Thoracic aorta (tissue), 2 donors: ENCODE measurements at places on chromosomes 2 and 18.

DNA sequence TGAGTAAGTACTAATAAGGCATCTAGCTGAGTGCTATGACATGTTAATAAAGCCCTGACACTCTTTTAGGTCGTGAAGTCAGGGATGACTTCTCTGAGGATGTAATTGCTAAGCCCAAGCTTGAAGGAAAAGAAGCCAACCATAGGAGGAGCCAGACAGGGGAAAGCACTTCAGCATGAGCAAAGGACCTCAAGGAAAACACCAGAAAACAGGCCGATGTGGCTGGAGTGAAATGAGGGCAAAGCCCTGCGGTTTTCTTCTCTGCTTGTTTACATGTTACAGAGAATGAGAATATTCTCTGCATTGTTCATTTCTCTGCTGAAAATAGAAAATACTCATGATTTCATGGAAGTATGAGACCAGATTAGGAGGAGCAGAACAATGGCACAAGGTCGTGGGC is 112.5 kb upstream of the ARHGAP28 start:
- no peak overlapping the region for H3K27ac ChIP-seq
- DNase-seq: no peak
- no peaks in the 10 kb centered on the region for H3K36me3 ChIP-seq
- no peaks in the 10 kb centered on the region for H3K27me3 ChIP-seq

DNA sequence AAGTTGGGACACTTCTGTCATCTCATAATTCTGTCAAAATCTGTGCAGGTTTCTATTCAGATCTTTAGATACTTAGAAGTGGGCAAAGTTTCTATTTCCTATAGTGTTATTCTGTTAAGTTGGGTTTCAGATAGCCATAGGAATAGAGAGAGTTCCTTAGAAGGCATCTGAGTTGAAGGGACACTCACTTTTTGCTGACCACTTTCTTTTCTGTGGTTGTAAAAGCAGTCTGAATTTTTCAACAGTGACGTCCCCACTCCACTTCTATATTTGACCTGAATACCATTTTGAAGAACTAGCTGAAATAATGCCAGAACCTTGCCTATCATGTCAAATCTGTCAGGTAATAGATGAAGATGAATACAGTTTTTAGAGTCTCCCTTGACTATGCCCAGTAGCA is 267.3 kb downstream of the SPAG16 start:
- no peak overlapping the region for H3K4me3 ChIP-seq
- H3K36me3 ChIP-seq: no peaks in the 10 kb centered on the region
- no peaks in the 10 kb centered on the region for H3K27me3 ChIP-seq
- DNase-seq: no peak
- H3K4me1 ChIP-seq: no peaks in the 10 kb centered on the region

DNA sequence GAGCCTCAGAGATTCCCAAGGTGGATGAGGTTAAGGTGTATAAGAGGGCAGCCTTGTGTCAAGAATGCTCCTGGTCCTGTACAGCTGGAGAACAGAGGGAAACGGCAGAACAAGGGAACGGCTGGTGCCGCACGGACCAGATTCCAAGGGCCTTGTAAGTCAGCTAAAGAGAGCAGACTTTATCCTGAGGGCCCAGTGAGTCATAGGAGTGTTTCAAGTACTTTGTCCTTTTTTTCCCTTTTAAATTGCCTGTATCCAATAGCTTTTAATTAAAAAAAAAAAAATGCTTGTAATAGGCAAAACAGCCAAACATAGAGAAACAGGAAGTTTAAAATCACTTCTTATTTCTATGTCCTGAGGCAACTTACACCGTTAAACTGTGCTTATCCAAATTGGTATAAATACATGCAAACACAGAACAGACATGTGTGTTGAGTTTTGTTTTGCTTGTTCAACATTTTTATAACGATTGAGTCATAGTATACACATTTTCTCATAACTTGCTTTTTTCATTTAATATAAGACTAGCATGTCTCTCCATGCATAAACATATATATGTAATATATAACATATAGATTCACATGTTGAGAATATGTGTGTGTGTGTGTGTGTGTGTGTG is 42.1 kb upstream of the EVA1A start:
- no peak overlapping the region for H3K4me3 ChIP-seq
- no peaks in the 10 kb centered on the region for H3K4me1 ChIP-seq
- DNase-seq: no peak
- no peaks in the 10 kb centered on the region for H3K36me3 ChIP-seq
- no peak overlapping the region for H3K27ac ChIP-seq

GRCh38 chr2:223306371-223306770 is 254.4 kb downstream of the KCNE4 start:
- no peak for DNase-seq
- H3K36me3 ChIP-seq: no peaks in the 10 kb centered on the region
- H3K27ac ChIP-seq: no peak overlapping the region
- H3K4me1 ChIP-seq: no peaks in the 10 kb centered on the region

DNA sequence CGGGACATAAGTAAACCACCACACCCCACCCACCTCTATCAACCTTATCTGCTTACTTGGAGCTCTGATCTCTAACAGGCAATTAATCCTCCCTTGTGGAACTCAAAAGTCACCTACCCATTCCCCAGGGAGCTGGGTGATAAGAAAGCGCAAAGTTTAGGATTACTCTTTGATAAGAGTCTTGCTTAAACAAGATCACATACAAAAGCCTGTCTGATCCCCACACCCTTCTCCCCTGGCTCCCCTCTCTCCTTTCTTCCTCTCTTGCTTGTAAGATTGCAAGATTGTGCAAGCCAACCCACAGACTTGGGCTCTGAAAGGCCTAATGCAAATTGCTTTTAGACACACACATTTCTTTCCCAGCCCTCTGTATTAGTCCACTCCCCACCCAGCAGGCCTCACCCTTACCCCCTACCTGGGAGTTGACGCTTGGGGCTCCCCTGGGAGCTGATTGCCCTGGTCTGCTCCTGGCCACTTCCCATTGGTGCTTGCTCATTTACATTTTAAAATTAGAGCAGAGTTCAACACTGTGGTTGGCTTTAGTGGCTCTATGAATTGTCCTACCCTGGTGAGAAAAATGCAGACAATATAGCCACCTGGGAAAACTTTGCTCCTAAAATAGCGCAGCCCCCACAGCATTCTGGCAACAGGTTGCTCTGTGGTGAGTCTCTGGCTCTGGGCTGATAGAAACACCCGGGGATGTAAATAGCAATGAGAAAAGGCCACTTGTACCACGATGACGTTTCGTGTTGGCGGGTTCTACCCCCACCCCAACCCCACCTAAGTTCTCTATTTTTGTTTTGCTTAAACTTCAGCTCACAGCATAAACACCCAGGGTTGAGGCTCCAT is 92.8 kb upstream of the MSH2 start:
- no peak overlapping the region for H3K4me3 ChIP-seq
- peaks cover 27% of the 10 kb centered on the region for H3K4me1 ChIP-seq
- no peak for DNase-seq
- no peaks in the 10 kb centered on the region for H3K36me3 ChIP-seq
- H3K27ac ChIP-seq: no peak overlapping the region

GRCh38 chr2:239778861-239779558 is 246.1 kb downstream of the NDUFA10 start:
- H3K27me3 ChIP-seq: no peaks in the 10 kb centered on the region
- H3K4me3 ChIP-seq: no peak overlapping the region

DNA sequence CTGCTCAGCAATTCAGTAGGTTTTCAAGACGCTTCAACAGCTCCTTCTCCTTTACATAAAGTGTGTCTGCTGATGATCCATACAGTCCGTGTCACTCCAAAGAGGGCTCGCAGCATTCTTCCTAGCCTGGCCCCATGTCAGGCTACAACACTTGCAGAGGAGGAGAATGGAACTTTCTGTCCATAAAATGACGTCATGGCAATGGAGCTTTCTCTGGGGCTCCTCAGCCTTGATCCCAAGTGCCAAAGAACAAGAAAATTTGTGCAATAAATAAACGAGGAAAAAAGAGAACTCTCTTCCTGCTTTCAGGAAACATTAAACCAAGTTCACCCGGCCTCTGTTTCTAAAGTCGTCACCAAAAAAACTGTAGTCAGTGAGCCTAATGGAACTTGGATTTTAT is 199.5 kb upstream of the MEIS1 start:
- no peak overlapping the region for H3K4me3 ChIP-seq
- no peak overlapping the region for H3K27ac ChIP-seq
- peaks cover 12% of the 10 kb centered on the region for H3K4me1 ChIP-seq
- DNase-seq: no peak

- no peaks in the 10 kb centered on the region for H3K36me3 ChIP-seq
- H3K27me3 ChIP-seq: no peaks in the 10 kb centered on the region
- H3K4me1 ChIP-seq: no peaks in the 10 kb centered on the region
- no peak overlapping the region for H3K4me3 ChIP-seq
These were observed 1577.0 kb upstream of the SLC39A10 start for GRCh38 chr2:194079989-194080388.

- H3K4me1 ChIP-seq: peaks cover 10% of the 10 kb centered on the region
- no peaks in the 10 kb centered on the region for H3K36me3 ChIP-seq
- peak overlapping the region; percentile 91 for H3K4me3 ChIP-seq
- H3K27ac ChIP-seq: peak overlapping the region; percentile 56
- H3K27me3 ChIP-seq: no peaks in the 10 kb centered on the region
These were observed 25.8 kb upstream of the TMEM182 start for GRCh38 chr2:102736110-102736409.

- no peaks in the 10 kb centered on the region for H3K36me3 ChIP-seq
- DNase-seq: no peak
- H3K27ac ChIP-seq: no peak overlapping the region
- no peaks in the 10 kb centered on the region for H3K27me3 ChIP-seq
- no peak overlapping the region for H3K4me3 ChIP-seq
These were observed 336.2 kb downstream of the ZEB2 start for GRCh38 chr2:144183727-144184126.

- no peak for DNase-seq
- no peaks in the 10 kb centered on the region for H3K27me3 ChIP-seq
- H3K4me3 ChIP-seq: no peak overlapping the region
- H3K36me3 ChIP-seq: no peaks in the 10 kb centered on the region
These were observed 156.8 kb upstream of the TTC39C start for GRCh38 chr18:23857756-23858155.

DNA sequence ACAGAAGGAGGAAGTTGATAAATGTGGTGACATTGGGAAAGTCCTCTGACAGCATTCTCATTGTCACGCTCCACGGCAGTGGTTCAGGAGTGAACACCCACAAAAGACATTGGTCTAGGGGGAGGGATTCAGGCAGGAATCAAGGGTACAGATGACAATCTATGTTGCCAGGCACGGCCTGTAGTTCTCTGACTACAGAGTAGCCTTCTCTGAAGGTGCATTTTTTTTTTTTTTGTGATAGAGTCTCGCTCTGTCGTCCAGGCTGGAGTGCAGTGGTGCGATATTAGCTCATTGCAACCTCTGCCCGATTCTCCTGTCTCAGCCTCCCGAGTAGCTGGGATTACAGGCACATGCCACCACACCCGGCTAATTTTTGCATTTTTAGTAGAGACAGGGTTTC is 7.4 kb upstream of the MOB1A start:
- H3K27ac ChIP-seq: no peak overlapping the region
- no peaks in the 10 kb centered on the region for H3K4me1 ChIP-seq
- H3K27me3 ChIP-seq: no peaks in the 10 kb centered on the region
- no peak for DNase-seq
- no peak overlapping the region for H3K4me3 ChIP-seq

GRCh38 chr2:16332681-16333557 is 332.7 kb downstream of the CYRIA start:
- H3K4me3 ChIP-seq: no peak overlapping the region
- H3K36me3 ChIP-seq: no peaks in the 10 kb centered on the region
- DNase-seq: no peak
- H3K4me1 ChIP-seq: no peaks in the 10 kb centered on the region
- H3K27me3 ChIP-seq: no peaks in the 10 kb centered on the region
- no peak overlapping the region for H3K27ac ChIP-seq

- no peaks in the 10 kb centered on the region for H3K36me3 ChIP-seq
- no peaks in the 10 kb centered on the region for H3K4me1 ChIP-seq
- no peaks in the 10 kb centered on the region for H3K27me3 ChIP-seq
- no peak overlapping the region for H3K4me3 ChIP-seq
- DNase-seq: no peak
These were observed 55.0 kb downstream of the CHST9 start for GRCh38 chr18:27130065-27130630.

GRCh38 chr18:74819433-74820059 is 221.9 kb downstream of the ZNF407 start:
- no peaks in the 10 kb centered on the region for H3K36me3 ChIP-seq
- no peak overlapping the region for H3K4me3 ChIP-seq
- H3K27me3 ChIP-seq: no peaks in the 10 kb centered on the region
- DNase-seq: no peak

DNA sequence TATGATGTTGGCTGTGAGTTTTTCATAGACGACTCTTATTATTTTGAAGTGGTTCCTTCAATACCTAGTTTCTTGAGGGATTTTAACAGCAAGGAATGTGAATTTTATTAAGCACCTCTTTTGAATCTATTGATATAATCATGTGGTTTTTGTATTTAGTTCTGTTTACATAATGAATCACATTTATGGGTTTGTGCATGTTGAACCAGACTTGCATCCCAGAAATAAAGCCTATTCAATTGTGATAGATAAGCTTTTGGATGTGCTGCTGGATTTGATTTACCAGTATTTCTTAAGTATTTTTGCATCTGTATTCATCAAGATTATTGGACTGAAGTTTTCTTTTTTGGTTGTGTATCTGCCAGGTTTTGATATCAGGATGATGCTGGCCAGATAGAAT is 131.6 kb upstream of the SCN7A start:
- H3K4me3 ChIP-seq: no peak overlapping the region
- DNase-seq: no peak
- no peaks in the 10 kb centered on the region for H3K27me3 ChIP-seq
- no peak overlapping the region for H3K27ac ChIP-seq

GRCh38 chr2:98347298-98348065 is 1.2 kb downstream of the CNGA3 start:
- peaks cover 7% of the 10 kb centered on the region for H3K27me3 ChIP-seq
- H3K4me3 ChIP-seq: no peak overlapping the region
- DNase-seq: no peak
- H3K4me1 ChIP-seq: peaks cover 12% of the 10 kb centered on the region

DNA sequence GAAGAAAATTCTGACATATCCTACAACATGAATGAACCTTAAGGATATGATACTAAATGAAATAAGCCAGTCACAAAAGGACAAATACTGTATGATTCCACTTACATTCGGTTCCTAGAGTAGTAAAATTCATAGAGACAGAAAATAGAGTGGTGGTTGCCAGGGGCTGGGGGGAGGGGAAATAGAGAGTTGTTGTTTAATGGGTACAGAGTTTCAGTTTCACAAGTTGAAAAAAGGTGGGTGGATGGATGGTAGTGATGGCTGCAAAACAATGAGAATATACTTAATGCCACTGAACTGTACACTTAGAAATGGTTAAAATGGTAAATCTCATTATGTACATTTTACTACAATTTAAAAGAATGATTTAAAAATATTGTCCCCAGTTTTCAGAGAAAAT is 53.3 kb upstream of the NFU1 start:
- no peaks in the 10 kb centered on the region for H3K27me3 ChIP-seq
- H3K27ac ChIP-seq: no peak overlapping the region
- no peak overlapping the region for H3K4me3 ChIP-seq
- peaks cover 4% of the 10 kb centered on the region for H3K36me3 ChIP-seq
- no peak for DNase-seq
